GM12878 (cell line): ENCODE measurements at places on chromosomes 13 and 19. TPM values are rescaled to one million over a fixed set of nuclear protein-coding genes. Genes with fewer than 3 reads are reported as not detected.

Gene C5AR1
- polyA plus RNA-seq: 0.27 TPM in 1 of 2 replicates, not detected in the other

DNA sequence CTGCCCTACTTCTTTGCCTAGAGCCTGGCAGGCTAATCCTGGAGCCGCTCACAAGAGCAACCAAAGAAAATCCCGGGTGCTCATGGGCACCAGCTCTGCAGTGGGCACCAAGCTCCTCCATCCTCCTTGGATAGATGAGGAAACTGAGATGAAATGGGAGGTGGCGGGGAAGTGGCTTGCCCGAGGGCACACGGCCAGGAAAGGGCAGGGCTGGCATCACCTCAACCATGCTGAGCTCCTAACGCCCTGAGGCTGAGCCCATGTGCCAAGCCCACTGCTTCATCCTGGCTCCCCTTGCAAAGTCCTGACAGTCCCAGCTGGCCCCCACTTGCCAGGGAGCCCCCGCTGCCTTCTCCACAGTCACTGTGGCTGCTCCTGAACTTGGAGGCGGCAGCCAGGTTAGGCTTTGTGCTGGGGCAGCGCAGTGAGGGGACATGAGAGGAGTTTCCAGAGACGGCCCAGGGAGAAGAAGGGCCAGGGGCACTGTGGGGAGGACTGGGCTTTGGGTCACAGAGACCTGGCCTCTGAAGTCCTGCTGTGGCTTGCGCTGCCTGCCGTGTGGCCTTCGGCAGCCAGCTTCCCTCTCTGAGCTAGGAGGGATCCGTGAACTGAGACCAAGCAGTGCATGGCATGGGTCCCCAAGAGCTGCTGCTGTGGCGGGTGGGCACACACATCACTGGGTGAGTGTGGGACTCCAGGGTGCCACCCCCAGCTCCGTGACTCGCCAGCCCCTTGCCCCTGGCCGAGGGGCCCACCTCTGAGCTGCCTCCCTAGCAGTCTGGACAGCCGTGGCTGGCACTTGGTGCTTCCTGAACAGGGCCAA, 17.5 kb downstream of the TMED1 start:
- DNase-seq: no peak

Gene TEX30
- 82.5 and 83.2 TPM in 2 replicates for polyA plus RNA-seq

- no peak for DNase-seq
Observed at GRCh38 chr13:64202517-64202916, 2786.9 kb upstream of the PCDH20 start.
